ENCODE measurements at places on chromosomes 3 and 15. TPM values are rescaled to one million over a fixed set of nuclear protein-coding genes. Genes with fewer than 3 reads are reported as not detected.

DNA sequence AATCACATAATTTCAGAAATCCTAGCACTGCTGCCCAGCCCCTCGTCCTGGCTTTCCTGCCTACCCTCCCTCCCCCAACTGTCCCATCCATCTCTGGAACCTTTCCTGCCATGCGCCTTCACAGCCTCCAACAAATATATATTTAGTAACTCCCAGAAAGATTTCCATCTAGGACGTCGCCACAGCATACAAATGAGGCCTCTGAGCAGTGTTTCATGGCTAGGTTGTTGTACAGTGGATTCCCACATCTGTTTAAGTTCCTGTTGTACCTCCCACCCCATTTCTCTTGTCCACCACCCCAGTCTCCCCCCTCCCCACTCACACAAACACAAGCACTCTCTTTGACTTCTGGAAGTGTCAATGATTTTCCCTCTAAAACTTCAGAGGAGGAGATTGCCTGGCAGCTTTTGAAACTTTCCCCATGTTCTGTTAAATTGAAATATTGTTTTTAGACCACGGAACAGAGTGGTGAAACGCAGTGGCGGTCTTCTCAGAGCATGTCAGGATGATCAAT is 280.3 kb upstream of the RORA start:
- no peak for DNase-seq

DNA sequence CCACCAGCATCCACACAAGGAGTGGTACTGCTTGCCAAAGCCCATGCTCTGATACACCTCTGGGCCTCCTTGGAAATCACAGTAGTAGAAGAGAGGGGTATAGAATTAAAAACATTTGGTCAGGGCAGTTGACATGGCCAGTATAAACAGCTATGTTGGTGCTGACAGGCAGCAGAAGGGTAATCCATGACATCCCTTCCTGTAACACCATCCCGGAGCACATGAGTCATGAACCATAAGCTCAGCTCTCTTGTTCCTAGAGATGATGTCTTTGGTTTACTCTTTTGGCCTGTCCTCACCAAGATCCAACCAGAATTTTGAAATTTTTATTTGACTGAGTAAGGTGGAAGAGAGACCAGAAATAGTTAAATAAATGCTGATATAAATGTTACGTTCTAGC is 132.6 kb upstream of the CTDSPL start:
- DNase-seq = peak; percentile 9

DNA sequence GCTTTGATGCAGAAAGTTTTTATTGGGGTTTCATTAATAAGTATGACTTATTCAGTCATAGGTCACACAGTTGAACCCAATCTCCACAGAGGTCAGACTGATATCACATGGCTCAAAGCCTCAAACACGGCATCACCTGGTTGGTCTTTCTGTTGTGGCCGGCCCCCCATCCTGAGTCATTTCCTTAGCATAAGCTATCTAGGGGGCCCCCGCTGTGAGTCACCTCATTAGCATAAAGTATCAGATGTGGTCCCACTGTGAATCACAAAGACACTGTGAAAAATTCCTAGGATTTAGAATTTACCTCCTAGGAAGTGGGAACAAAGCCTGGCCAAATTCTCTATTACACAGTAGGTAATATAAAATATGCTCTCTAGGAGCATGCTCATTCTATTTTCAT is 502.2 kb downstream of the PYDC2 start:
- DNase-seq = peak; percentile 18

MDFIC2 gene
- not detected for polyA plus RNA-seq

GLDN gene
- not detected for polyA plus RNA-seq

TRA2B gene
- 130 TPM for polyA plus RNA-seq

DNA sequence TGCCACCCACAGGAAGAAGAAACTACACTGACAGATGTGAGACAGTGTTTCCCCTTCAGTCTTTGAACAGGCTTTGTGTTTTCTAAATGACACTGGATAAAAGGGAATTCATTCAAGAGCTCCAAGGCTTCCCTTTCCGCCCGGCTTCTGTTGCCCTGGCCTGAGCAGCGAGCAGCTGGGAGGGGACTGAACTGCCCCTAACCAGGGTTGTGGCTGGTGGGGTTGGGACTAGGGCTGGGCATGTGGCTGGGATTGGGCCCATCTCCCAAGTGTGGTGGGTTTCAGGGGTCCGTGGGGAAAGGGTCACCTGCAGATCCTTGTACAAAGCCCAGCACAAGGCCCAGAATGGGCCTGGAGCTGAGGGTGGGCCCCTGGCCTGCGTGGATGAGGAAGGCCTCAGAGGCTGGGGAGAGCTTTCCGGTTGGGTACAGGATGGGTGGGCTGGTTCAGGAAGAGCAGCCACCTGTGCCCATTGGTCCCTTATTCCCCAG is 10.4 kb downstream of the VILL start:
- no peak for DNase-seq

GRCh38 chr3:178808748-178809147 is 262.9 kb downstream of the ZMAT3 start:
- no peak for DNase-seq

GRCh38 chr3:82294609-82295008 is 533.2 kb upstream of the GBE1 start:
- no peak for DNase-seq

- no peak for DNase-seq
Observed at GRCh38 chr3:144384241-144384979, 412.8 kb downstream of the DIPK2A start.

GRCh38 chr3:27746838-27747237 is 24.7 kb upstream of the EOMES start:
- DNase-seq = no peak

DNA sequence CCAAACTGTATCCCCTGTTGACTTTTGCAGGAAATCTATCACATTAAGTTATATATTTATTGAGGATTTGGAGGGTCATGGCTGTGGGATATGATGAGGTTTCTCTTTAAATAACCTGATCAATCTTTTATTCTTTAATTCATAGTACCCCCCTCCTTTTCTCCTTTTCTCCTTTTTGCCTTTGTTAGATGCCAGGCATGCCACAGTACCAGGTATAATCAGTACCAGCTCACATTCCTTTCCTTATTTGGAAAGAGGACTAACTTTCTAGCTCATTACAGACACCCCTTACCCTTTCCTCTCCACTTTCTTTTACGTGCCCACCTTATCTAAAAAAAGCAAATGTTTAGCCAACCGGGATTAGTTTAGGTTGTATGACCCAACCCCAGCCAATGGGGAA is 326.4 kb upstream of the NAALADL2 start:
- no peak for DNase-seq

DNA sequence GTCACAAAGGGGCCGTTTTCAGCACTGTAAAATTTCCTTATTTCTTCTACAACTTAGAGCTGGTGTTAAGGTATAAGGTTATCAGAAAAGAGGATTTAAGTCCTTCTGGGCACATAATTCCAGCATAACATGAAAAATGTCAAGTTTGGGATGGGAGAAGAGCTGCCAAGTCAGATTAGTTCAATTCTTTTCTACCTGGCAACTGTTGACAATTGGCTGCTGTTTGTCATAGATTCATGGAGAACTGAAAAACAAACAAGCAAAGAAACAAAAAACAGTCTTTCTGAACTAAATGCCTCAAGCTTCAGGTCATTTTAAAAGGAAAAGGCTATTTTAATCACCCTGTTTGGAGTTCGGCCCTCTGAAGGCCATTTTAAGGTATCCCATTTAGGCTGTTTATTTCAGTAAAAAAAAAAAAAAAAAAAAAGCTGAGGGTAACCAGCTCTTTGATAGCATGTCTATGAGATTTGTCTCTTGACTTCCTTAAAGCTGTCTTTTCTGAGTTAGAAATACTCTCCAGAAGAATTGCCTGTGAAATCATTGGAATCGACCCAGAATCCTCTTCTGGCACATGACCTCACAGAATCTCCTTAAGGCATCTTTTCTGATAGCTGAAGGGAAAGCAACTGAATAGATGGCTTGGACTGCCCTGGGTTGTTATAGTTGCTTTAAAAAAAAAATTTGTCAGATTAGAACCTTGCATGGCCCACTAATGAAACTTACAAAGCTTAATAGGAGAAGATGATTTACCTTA is 173.3 kb downstream of the SEMA6D start:
- DNase-seq = no peak

GRCh38 chr3:161310649-161311423 is 60.5 kb downstream of the SPTSSB start:
- no peak for DNase-seq

DNA sequence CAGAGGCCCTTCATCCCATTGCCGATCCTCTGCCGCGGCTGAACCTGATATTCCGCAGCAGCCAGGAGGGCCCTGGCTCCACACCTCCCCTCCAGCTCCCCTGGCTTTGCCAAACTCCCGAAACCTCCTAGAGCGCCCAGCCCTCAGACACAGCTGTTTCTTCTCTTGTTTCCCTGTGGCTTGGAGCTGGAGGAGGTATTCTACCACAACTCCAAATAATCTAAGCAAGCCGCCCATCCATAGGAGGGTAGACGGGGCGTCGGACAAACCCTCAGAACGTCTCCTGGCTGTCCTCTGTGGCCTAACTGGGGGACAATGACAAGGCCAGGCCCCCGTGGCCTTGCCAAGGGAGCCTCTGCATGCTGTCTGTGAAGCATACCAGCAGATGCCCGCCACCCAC is 10.4 kb downstream of the PLA2G4D start:
- DNase-seq = no peak

DNA sequence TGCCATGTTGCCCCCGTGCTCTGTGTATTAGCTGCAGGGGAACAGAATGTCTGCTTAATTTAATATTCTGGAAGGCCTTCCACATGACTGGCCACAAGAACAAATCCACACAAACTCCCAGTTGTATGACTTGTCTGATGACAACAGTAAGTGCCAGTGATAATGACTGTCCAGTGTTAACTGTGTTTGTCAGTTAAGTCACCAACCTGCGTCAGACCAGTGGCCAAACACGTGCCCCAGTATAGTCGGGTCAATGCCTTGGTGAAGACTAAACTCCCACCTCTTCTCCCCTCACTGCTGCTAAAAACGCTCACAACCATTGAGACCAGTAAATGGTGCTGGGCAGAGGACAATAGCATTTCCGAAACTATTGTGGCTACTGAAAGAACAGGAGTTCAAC is 9.8 kb upstream of the ATP13A5 start:
- no peak for DNase-seq

DNA sequence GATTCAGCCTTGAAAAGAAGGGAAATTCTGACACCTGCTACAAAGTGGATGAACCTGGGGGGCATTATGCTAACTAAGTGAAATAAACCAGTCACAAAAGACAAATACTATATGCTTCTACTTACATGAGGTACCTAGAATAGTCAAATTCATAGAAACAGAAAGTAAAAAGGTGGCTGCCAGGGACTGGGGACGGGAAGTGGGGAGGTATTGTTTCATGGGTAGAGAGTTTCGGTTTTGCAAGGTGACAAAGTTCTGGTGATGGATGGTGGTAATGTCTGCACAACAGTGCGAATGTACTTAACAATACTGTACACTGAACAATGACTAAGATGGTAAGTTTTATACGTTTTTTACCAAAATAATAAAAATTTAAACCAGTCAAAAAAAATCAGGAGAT is 4.8 kb downstream of the IDH2 start:
- no peak for DNase-seq

IGSF10 gene
- not detected for polyA plus RNA-seq

GRCh38 chr3:186259612-186260383 is 102.2 kb downstream of the DGKG start:
- peak; percentile 84 for DNase-seq
